ENCODE measurements at places on chromosomes 2 and 18.

GRCh38 chr2:41947701-41948396 is 100.0 kb upstream of the PKDCC start:
- no peak for DNase-seq

DNA sequence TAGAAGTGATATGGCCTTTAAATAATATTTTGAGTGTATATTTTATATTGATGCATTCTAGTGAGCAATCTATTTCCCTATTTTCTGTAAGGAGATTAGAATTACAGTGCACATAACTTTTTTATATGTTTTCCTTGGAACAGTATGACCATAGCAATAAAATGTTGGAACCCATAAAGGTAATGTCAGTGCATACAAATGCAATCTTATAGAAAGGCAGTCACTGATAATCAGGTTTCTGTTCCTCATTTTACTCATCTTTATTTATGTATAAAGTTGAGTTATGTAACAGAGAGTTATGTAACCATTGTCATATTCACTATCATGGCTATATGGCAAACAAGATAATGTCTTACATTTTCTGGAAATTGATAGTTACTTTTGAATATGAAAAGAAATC is 179.9 kb upstream of the NETO1 start:
- DNase-seq = no peak

- DNase-seq = peak; percentile 94
Observed at GRCh38 chr2:27185331-27186026, 26.4 kb upstream of the ATRAID start.

GRCh38 chr2:27710640-27711430 is 47.1 kb downstream of the SLC4A1AP start:
- DNase-seq = no peak

DNA sequence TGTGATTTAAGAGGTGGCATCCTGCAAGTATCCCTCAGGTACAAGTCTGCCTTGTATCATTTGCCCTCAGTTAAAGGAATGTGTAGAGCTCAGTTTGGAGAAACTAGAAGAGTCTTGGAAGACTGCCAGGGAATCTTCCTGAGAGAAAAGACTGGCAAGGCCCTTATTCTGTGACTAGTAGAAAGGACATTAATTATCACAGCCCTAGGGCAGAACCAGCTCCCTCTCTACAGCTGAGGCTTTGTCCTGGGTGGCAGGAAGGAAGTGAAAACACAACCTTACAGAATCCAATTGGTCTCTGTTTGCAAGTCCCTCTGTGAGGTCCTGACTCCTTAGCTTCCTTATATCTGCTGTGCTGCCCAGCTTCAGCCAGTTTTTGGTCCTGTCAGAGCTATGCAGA is 385.9 kb upstream of the CYRIA start:
- DNase-seq = no peak

GRCh38 chr2:101197215-101197745 is 46.1 kb upstream of the TBC1D8 start:
- DNase-seq = no peak

- DNase-seq = peak; percentile 5
Observed at GRCh38 chr2:163794635-163795034, 58.8 kb upstream of the FIGN start.

DNA sequence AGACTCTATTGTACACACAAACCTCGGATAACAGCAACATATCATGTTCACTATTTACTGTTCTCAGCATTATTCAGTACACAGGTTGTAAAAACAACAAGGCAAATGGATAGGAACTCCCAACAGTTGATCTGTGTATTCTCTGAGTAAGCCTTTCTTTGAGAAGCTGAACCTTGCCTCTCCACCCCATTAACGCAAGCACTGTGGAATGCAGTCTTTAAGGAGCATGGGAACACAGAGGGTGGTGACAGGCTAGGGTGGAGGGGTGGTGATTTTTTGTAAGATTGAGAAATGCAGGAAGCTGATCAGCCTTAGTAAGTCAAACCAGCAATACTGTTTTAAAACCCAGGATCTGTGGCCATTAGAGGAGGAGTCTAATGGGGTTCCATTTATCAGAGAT is 19.6 kb upstream of the SERPINB11 start:
- peak; percentile 93 for DNase-seq

DNA sequence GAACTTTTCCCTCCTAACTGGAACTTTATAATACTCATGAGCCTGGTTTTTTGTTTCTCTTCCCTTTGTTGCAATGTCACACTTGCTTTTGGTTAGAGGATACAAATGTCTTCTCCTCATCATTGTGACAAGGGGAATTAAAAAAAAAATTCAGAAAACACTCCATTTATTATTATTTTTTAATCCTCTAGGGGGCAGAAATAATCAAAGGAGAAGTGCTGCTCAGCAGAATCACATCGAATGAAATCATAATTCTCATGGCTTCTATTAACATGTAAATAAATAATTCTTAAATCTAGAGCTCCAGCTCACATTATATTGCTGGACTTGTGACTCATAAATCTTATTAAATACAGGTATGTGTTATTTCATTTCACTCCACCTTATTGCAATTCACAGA is 273.8 kb downstream of the TRIB2 start:
- no peak for DNase-seq

DNA sequence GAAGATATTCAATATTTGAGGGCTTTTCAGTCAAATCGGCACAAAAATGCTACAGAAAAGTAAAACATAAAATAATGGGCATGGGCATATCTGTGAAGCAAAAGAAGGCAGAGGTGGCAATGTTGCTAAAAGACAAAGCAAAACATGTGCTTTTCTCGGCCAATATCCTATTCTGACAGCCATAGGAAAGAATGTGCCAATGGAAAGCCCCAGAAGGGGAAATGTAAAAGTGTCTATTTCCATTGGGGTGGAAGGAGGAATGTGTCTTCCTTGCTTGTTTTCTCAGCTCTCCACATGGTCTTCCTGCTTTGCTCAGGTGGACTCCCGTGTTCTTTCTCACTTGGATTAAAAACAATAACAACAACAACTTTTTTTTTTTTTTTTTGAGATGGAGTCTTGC is 13.7 kb upstream of the PER2 start:
- DNase-seq = no peak

DNA sequence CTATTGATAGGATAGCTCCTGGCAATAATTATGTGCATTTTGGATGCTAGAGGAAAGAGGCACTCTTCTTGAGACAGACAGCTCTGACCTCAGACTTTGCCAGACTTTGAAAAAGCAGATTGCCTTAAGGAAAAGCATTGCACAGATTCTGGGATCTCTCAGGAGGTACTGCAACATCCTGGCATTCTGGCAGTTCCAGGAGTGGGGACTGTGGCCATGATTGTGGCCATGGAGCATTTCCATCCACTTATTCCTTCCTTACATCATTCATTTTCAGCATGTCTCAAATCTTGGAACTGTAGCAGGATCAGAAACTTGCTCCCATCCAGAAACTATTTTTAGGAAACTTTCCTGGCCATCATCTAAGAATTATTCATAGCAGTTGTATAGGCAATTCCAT is 144.9 kb upstream of the FOSL2 start:
- DNase-seq = no peak

Data from AG10803 (cell line).